ENCODE measurements at places on chromosomes 12 and 14. TPM values are rescaled to one million over a fixed set of nuclear protein-coding genes. Genes with fewer than 3 reads are reported as not detected.

Gene OR6C4
- total RNA-seq, result not detected

Gene LMNTD1
- total RNA-seq, result not detected

Gene AMIGO2
- 146 TPM for total RNA-seq

Gene REP15
- total RNA-seq, result 1.1 TPM

Gene BEST3
- total RNA-seq, result 0.49 TPM

Gene ATL1
- total RNA-seq, result 3.4 TPM

Gene PROX2
- not detected for total RNA-seq

Gene NKX2-1
- total RNA-seq, result not detected

Gene NUDT4
- 36.4 TPM for total RNA-seq

Gene ASB8
- total RNA-seq, result 15.5 TPM

Gene MAP3K9
- 9.8 TPM for total RNA-seq

Gene PTPN21
- 7.7 TPM for total RNA-seq

All from mesangial cell (primary cell).